ENCODE measurements at places on chromosomes 6 and 20.
A peak's percentile ranks its signal among the peaks of the same experiment; 100 is the strongest.

GRCh38 chr6:87093199-87093598, 1.7 kb downstream of the CGA start:
- DNase-seq, result no peak

DNA sequence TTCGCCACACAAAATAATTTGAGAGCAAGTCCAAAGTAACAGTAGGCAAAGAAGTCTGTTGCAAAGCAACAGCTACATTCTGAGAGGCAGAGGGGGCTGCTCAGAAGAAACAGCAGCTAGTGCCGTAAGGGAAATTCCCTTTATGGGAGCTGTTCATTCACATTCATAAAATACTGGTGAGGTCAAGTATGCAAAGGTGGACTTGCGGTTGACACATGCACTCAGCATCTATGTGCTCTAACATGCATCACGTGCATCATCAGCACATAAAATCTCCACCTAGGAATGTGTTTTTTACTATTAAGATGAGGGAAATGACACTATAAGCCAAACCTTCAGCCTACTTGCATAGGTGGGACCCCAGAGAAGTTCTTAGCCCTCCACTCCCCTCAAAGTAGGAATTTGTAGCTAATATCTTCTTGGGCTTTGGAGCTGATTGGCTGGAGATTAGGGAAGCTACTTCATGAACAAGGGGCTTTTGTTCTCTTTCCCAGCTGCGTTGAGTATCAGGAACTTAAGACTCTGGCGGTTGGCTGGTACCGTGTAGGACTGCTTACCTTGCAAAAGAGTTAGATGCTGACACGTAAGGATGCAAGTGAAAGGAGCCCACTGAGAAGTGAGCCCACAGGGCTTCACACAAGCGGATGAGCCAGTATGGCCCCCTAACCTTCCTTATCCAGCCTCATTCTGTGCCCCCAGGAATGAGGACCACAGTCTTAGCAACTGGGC, 12.4 kb downstream of the CST3 start:
- no peak for DNase-seq

DNA sequence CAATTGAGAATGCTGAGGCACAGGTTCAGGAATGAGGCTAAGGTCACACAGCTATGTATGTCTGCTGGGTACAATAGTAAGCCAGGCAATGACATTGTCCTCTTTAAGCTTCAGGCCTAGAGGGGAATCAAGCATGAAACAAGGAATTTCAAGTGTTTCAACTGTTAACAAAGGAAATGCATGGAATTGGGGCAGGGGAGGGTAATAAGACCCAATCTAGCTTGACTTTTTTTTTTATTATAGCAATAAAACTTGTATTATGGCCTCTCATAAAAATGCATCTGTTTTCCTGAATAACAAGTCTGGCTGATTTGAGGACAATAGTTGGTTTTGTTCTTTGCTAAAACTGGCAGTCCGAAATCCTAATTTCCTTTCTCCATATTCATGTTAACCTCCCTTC, 336.7 kb downstream of the CBLN4 start:
- DNase-seq, result no peak

GRCh38 chr6:166949528-166950442, 6.6 kb downstream of the RNASET2 start:
- DNase-seq, result no peak

- no peak for DNase-seq
Observed at GRCh38 chr20:6680854-6681253, 86.6 kb upstream of the BMP2 start.

- DNase-seq, result no peak
Observed at GRCh38 chr6:164756723-164757122, 552.7 kb downstream of the C6orf118 start.

DNA sequence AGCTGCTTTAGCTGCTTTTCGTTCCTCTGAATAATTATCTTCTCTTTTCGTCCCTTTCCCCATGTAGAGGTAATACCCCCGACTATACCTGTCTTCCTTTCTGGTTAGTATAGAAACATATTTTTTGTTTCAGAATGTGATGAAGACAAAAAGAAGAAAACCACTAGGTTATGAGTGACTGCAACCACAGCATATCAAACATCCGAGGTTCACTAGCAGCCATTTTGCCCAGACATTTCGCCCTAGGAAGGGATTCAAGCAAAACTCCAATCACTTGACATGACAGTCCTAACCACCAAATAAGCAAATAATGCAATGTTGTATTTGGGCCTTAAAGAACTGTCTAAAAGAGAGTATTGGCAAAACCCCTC, 9.4 kb downstream of the SNX5 start:
- DNase-seq, result no peak

- DNase-seq, result peak; percentile 33
Observed at GRCh38 chr20:6533761-6534479, 233.6 kb upstream of the BMP2 start.

- no peak for DNase-seq
Observed at GRCh38 chr6:147095316-147095715, 108.9 kb upstream of the STXBP5 start.

DNA sequence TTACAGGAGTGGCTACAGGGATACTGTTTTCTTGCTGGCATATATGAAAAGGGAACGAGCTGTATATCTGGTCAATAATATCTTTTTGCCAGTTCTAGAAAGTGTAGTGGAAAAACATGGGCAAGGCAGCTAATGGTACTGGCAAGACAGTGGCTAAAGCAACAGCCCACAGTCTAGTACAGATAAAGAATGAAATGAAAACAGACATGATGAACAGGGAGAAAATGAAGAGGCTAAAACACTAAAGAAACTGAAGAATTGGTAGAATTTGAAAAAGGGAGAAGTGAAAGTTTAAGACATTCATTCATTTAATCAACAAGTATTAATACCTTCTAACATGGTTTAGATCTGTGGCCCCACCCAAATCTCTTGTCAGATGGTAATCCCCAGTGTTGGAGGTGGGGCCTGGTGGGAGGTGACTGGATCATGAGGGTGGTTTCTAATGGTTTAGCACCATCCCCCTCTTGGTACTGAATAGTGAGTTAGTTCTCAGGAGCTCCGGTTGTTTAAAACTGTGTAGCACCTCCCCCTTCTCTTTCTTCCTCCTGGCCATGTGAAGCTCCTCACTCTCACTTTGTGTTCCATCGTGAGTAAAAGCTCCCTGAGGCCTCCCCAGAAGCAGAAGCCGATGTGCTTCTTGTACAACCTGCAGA, 18.1 kb downstream of the FAM184A start:
- no peak for DNase-seq

- no peak for DNase-seq
Observed at GRCh38 chr6:53239526-53239925, 90.9 kb upstream of the GCM1 start.

DNA sequence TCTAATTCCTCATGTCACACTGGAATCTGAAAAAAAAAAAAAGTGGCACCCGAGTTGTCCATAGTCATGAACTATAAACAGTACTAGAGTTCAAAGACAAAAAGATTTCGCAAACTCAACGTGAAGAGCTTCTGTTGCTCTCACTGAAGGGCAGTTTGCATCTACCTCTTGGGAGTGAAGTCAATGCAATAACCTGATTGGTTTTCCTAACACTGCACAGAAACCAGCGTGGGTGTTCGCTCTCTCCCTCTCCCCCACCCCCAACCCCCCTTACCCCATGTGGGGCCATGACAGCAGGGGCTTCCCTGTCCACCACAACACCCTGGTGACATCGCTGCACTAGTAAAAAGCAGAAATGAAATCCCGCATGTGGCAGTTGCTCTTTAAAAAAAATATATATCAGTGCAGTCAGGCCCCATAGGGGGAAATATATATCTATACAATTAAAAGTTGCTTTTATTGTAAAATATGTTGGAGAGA, 66.9 kb downstream of the GMPR start:
- no peak for DNase-seq

DNA sequence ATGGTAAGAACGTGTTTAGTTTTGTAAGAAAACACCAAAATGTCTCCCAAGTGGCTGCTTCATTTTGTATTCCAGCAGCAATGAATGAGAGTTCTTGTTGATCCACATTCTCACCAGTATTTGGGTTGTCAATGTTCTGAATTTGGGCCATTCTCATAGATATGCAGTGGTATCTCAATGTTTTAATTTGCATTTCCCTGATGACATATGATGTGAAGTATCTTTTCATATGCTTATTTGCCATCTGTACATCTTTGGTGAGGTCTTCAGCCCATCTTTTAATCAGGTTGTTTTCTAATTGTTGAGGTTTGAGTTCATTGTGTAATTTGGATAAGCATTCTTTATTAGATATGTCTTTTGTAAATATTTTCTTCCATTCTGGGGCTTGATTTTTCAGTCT, 436.8 kb upstream of the IRAK1BP1 start:
- no peak for DNase-seq

DNA sequence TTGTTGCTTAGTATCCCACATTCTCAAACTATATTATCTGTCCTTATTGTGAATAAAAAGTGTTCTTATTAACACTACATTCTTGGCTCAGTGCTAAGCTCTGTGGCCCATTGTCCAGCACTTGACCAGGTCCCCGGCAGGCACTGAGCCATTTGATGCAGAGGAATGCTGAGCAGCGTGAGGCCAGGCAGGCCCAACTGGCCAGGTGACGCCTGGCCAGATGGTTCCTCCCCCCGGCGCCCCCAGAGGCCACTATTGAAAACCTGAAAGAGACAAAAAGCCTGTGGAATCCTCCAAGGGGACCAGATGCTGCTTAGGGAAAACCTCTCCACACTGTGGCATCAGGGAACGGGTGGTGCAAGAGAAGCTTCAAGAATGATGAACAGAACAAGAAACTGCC, 597.5 kb upstream of the JAG1 start:
- no peak for DNase-seq

DNA sequence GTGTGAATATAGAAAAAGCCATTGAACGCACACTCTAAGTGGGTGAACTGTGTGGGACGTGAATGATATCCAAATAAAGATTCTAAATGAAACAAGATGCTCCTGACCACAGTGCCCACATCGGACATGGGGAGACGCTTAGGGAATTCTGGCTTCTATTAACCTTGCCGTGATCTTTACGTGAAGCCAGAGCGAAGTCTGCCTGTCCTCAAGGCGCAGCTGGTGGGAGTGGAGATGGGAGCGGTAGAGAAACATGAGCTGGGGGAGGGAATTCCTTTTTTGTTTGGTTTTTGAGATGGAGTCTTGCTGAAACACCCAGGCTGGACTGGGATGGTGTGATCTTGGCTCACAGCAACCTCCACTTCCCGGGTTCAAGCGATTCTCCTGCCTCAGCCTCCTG, 46.0 kb downstream of the VSTM2L start:
- DNase-seq, result no peak

DNA sequence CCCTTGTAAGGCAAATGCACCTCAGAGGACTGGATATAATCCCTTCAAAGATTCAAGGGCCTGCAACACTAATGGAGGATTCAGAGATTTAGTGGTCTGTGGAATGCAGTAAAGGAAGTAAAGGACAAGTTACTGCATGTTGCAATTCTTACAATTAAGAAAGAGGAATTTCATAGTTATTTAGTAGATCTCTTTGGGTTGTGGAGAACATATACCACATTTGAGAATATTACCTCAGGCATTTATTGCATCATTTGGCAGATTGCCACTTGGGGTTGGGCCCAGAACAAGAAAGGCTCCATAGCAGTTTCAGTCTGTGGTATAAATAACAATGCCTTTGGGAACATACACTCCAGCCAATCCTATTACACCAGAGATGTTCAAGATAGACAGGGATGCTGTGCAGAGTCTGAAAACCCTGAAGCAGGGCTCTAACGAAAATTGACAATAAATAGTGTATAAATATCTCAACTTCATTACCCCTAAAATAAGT, 20.9 kb upstream of the EPM2A start:
- no peak for DNase-seq

GRCh38 chr6:169545982-169546381, 155.8 kb downstream of the WDR27 start:
- no peak for DNase-seq

DNA sequence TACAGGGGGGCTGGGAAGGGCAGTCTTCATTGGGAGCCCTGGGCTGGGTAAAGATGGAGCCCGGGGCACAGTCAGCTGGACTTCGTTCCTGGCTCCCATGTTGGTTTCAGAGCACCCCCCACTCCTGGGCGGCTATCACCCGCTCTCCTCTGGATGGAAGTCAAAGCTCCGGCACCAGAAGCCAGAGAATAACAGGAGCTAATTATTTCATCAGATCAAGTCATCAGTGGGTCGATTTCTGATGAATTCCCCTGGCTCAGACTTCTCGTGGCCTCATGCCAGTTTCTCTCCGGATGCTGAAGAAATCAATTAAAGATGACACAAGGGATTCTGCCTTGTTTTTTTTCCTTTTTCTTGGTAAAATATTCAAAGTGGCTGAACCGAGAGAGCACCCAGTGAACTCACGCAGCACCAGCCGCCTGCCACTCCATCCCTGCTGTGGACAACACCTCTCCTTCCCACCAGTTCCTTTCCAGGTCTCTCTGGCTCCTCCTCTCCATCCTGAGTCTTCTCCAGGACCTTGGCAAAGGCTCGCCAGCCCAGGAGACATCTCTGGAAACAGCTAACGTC, 22.5 kb downstream of the SULF2 start:
- DNase-seq, result no peak
